EH (cell line): ENCODE measurements at places on chromosomes 12 and 14.

DNA sequence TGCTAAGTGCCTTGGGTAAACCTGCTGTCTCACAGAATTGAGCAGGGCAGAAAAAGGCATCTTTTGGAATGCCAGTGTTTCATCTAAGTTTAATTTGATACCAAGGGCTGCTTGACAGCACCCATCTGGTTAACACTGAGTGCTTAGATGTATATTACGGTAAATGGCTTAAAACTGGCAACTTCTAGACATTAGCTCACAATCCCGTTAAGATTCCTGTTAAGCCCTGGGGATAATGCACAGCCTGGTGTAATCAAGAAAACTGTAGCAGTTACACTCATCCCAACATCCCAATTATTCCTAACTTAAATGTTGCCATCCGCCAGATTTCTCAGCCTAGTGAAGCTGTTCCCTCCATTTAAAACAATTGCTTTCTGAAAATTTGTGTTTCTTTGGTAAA, 29.9 kb downstream of the PPFIBP1 start:
- no peak for DNase-seq

GRCh38 chr14:98173305-98173704, 1098.7 kb downstream of the BCL11B start:
- no peak for DNase-seq

- peak; percentile 66 for DNase-seq
Observed at GRCh38 chr12:12018454-12018853, 52.3 kb upstream of the BCL2L14 start.

DNA sequence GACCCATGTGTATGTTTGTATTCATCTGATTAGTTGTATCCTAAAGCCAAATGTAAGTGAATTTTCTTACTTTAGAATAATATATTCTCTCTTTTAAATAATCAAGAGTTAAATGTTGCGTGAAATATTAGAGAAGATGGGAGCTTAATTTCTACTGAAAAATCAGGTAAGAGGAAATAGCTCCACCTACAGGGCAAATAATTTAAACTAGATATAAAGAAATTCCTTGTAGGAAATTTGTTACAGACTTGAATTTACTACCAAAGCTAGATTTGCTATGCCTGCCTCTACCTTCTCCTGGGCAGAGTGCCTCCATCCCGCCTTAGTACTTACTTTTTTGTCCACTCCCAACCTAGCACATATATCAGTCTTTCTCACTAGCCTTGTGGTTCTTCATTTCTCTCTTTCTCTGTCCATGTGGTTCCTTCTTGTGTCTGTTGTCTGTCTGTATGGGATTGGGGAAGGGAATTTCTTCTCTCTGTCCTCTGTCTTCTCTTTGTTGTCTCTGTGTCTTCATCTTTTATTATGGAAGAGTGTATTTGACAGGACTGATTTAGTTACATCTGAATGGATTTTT, 44.7 kb downstream of the PALS1 start:
- peak; percentile 53 for DNase-seq
